Dermis microvascular lymphatic vessel endothelial cell (primary cell): ENCODE measurements at places on chromosomes 11 and 22. TPM values are rescaled to one million over a fixed set of nuclear protein-coding genes. Genes with fewer than 3 reads are reported as not detected.

Gene XKR3
- total RNA-seq: not detected in 2 replicates

Gene GDPD4
- not detected in 2 replicates for total RNA-seq

Gene GNAZ
- total RNA-seq: 0.38 and 0.51 TPM in 2 replicates

Gene MAPK8IP2
- 0.13 and 0.25 TPM in 2 replicates for total RNA-seq

Gene GAS2
- 0.51 and 0.63 TPM in 2 replicates for total RNA-seq

Gene E2F8
- 0.76 and 0.90 TPM in 2 replicates for total RNA-seq

Gene MS4A5
- not detected in 2 replicates for total RNA-seq

Gene GGT1
- total RNA-seq: 6.9 and 23.0 TPM in 2 replicates

Gene OR2AG2
- under 0.01 TPM in 2 replicates for total RNA-seq

Gene EIF3F
- total RNA-seq: 167 and 326 TPM in 2 replicates

Gene ARVCF
- 60.0 and 81.3 TPM in 2 replicates for total RNA-seq

Gene NXPE1
- not detected in 2 replicates for total RNA-seq

Gene CELSR1
- 18.6 and 52.2 TPM in 2 replicates for total RNA-seq

Gene ANO5
- under 0.01 and 0.25 TPM in 2 replicates for total RNA-seq

Gene PDGFD
- 25.0 and 77.1 TPM in 2 replicates for total RNA-seq

Gene OR52K2
- total RNA-seq: not detected in 2 replicates

Gene VEGFB
- 7.7 and 22.4 TPM in 2 replicates for total RNA-seq

Gene C22orf39
- 19.3 and 27.3 TPM in 2 replicates for total RNA-seq

Gene MMP13
- total RNA-seq: not detected in 2 replicates

Gene UBQLNL
- total RNA-seq: not detected in 2 replicates

Gene C11orf65
- not detected in 2 replicates for total RNA-seq

Gene PARVG
- total RNA-seq: under 0.01 and 0.25 TPM in 2 replicates
